ENCODE measurements at places on chromosomes 1 and 21.
A peak's percentile ranks its signal among the peaks of the same experiment; 100 is the strongest.

- no peaks in the 10 kb centered on the region for H3K27me3 ChIP-seq
- peaks cover 6% of the 10 kb centered on the region for H3K36me3 ChIP-seq
- H3K27ac ChIP-seq = no peak overlapping the region
- no peak for DNase-seq
- peak overlapping the region; percentile 37 for H3K4me3 ChIP-seq
- no peaks in the 10 kb centered on the region for H3K4me1 ChIP-seq
These were observed 92.6 kb downstream of the NID1 start for GRCh38 chr1:235972311-235972689.

DNA sequence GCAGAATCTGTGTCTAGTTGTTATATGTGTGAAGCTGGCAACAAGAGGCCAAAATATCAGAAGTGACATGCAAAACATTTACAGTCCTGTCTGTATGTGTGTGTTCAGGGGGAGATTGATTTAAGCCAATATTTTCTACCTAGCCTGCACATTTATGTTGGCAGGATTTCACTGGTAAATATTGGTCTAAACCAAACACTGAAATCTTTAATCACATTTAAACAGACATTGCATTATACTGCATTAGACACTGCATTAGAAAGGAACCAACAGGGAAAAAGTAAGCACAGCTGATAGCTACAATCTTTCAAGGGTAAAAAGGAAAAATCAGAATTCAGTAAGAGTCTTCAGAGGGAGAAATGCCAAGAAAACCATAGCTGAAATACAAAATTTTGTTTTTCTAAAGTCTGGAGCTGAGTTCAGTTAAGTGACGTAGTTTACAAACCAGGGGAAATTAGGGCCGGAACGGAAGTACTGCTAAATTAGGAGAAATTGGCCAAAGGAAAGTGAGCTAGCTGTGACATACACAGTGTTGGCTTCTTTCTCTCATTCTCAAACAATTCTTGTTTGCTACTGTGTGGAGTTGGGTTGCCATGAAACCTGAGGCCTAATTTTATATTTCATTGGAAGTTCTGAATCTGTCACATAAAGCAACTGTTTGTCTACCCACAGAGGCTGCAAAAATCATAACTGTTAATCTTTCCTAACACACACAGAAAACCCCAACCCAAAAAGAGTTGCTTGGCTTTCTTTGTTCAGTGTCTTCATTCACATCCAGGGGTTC is 217.3 kb upstream of the SGIP1 start:
- H3K4me1 ChIP-seq = no peaks in the 10 kb centered on the region
- H3K27ac ChIP-seq = no peak overlapping the region
- H3K27me3 ChIP-seq = peaks cover 1% of the 10 kb centered on the region

DNA sequence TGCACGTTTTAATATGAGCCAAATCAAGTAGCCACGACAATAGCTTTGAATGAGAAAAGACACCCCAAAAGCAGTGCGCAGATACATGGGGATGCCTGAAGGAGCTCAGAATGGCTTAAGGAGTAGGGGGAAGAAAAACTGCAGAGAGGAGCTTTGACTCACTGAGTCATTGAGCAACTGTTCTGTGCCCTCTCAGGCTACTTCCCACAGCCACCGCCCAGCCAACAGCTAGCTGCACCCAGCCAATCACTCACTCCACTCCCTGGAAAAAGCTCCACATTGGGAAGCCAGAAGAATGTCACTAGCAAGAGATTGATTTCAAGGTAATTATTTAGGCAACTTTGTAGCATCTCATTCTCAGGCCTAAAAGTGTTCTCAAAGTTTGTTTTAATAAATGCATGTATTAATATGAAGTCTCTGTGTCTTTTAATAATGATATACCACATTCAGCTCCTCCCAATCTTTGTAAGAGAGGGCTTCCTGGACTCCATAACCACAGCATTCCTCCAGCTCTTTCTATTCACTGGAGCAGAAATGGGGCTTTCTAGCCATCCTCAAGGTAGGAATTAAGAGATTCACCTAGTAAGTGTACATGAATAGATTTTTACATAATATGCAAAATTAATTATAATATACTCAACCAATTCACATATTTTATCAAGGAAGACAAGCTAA is 16.8 kb downstream of the DUSP10 start:
- H3K4me3 ChIP-seq = no peak overlapping the region
- H3K36me3 ChIP-seq = no peaks in the 10 kb centered on the region
- DNase-seq = no peak
- no peak overlapping the region for H3K27ac ChIP-seq

- H3K4me3 ChIP-seq = no peak overlapping the region
- H3K27ac ChIP-seq = no peak overlapping the region
- H3K36me3 ChIP-seq = no peaks in the 10 kb centered on the region
- H3K4me1 ChIP-seq = no peaks in the 10 kb centered on the region
- H3K27me3 ChIP-seq = no peaks in the 10 kb centered on the region
These were observed 186.5 kb upstream of the CTTNBP2NL start for GRCh38 chr1:112209493-112209892.

DNA sequence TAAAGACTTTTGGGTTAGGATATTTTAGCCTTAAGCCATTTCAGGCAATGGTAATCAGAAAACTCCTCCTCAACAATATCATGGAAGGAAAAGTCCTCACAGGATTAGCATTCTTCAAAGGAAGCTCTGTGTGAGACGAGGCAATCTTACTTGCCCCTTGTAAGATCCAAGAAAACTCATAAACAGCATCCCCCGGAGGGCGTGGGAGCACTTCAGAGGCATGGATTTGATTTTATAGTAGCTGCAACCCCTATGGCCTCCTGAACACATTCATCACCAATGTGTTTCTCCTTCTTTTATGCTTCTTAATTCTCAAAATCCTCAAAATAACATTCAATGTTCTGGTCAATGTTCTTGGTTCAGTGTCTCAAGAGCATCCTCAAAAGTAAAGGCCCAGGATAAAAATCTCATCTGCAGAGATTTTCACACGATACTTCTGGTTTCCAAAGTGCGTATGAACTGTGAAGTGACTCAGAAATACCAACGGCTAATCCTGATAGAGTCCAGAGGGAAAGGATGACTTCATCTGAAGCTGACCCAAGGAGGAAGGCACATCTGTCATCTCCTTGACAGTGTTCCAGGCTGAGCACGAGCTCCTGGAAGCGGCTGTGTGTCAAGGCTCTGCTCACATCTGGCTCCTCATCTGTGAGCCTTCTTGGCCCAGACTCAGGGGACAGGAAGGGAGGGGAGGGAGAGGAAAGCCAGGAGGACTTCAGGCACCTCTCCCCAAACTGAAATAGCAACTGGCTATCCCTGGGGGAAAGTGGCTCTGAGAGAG is 49.3 kb upstream of the PSEN2 start:
- H3K36me3 ChIP-seq = no peaks in the 10 kb centered on the region
- no peaks in the 10 kb centered on the region for H3K4me1 ChIP-seq
- no peak overlapping the region for H3K4me3 ChIP-seq
- H3K27me3 ChIP-seq = no peaks in the 10 kb centered on the region

- no peaks in the 10 kb centered on the region for H3K36me3 ChIP-seq
- H3K27ac ChIP-seq = no peak overlapping the region
- no peaks in the 10 kb centered on the region for H3K4me1 ChIP-seq
- DNase-seq = no peak
- H3K4me3 ChIP-seq = no peak overlapping the region
These were observed 11.4 kb downstream of the COQ8A start for GRCh38 chr1:226951286-226952117.

- H3K27ac ChIP-seq = no peak overlapping the region
- no peaks in the 10 kb centered on the region for H3K27me3 ChIP-seq
- H3K4me1 ChIP-seq = no peaks in the 10 kb centered on the region
- no peak overlapping the region for H3K4me3 ChIP-seq
- DNase-seq = no peak
These were observed 53.7 kb downstream of the HSF2BP start for GRCh38 chr21:43605320-43606215.

DNA sequence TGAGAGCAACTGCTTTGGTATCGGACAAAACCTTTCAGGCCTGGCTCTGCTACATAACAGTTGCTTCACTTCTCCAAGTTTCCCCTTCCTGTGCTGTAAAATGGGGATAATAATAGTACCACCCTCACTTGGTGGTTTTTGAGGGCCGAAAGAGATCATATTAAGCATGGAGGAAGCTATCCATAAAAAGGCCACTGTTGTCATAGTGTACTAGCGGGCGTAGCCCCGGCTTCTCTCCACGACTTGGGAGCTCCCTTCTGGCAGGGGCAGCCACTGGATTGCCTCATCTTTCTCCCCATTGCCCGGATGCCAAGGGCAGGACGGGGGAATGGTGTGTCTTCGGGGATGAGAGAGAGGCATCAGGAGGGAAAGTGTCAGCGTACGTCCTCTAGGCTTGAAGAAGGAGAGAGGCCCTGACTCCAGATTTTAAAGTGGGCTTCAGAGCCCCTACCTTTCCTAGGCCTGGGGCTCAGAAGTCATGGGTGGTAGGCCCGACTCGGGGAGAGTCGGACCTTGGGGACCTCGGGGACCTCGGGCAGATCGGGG is 548 bp upstream of the MFSD2A start:
- H3K36me3 ChIP-seq = peaks cover 12% of the 10 kb centered on the region
- H3K27me3 ChIP-seq = peaks cover 16% of the 10 kb centered on the region
- no peak overlapping the region for H3K4me3 ChIP-seq

DNA sequence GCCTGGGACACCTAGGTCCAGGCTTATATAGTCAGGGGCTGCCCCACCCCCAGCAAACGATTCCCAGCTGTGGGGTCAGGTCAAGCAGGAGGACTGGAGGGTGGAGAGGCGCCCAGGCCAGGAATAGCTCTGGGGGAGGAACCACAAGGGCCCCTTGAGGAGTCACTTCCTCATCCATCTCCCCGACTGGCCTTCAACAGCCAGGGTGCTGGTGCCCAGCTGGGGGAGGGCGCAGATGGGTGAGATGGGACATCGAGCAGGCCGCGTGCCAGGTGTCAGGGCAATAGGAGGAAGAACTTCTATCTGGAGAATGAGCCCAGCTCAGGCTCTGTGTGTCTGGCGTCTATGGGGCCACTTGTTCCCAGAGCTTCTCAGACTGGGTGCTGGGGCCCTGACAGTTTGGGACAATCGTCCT is 208 bp upstream of the MYBPH start:
- H3K4me1 ChIP-seq = peaks cover 7% of the 10 kb centered on the region
- no peak for DNase-seq
- H3K27me3 ChIP-seq = no peaks in the 10 kb centered on the region

GRCh38 chr1:57686306-57686705 is 262.4 kb upstream of the DAB1 start:
- no peak overlapping the region for H3K4me3 ChIP-seq
- no peaks in the 10 kb centered on the region for H3K27me3 ChIP-seq
- no peaks in the 10 kb centered on the region for H3K36me3 ChIP-seq
- no peak for DNase-seq
- no peak overlapping the region for H3K27ac ChIP-seq

- no peak for DNase-seq
- H3K4me3 ChIP-seq = no peak overlapping the region
- H3K27me3 ChIP-seq = no peaks in the 10 kb centered on the region
- no peaks in the 10 kb centered on the region for H3K36me3 ChIP-seq
These were observed 139.9 kb downstream of the PTGER3 start for GRCh38 chr1:70907563-70908310.

DNA sequence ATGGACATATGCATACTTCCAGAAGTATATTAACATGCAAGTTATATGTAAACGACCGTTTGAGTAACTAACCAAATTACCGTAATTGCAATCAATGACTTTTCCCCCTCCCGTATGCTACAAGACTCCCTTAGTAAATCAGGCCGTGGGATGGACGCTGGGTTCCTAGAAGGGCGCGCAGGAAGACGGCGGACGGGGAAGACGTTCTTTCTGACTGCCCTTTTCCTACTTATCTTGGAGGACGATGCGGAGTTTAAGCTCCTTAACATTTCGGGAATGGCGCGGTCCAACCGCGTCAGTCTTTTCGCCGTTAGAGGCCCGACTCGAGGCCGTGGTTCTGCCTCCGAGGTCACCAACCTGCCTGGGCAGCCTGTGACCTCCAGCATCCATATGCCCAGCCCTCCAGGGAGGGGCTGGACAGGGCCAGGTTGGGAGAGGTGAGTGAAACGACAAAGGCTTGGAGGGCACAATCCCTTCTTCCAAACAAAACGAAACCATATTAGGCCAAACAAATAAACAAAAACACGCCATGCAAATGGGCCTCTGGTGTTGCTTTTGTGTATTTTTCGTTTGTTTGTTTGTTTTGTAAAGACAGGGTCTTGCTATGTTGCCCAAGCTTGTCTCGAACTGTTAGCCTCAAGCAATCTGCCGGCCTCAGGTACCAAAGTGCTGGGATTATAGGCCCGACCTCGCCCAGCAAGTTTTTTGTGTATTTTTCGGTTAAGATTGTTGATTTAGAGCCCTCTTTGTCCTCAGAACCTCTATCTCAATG is 873 bp upstream of the PI4KB start:
- peaks cover 7% of the 10 kb centered on the region for H3K36me3 ChIP-seq
- no peak for DNase-seq
- H3K4me3 ChIP-seq = peak overlapping the region; percentile 67
- no peaks in the 10 kb centered on the region for H3K27me3 ChIP-seq
- peaks cover 3% of the 10 kb centered on the region for H3K4me1 ChIP-seq

DNA sequence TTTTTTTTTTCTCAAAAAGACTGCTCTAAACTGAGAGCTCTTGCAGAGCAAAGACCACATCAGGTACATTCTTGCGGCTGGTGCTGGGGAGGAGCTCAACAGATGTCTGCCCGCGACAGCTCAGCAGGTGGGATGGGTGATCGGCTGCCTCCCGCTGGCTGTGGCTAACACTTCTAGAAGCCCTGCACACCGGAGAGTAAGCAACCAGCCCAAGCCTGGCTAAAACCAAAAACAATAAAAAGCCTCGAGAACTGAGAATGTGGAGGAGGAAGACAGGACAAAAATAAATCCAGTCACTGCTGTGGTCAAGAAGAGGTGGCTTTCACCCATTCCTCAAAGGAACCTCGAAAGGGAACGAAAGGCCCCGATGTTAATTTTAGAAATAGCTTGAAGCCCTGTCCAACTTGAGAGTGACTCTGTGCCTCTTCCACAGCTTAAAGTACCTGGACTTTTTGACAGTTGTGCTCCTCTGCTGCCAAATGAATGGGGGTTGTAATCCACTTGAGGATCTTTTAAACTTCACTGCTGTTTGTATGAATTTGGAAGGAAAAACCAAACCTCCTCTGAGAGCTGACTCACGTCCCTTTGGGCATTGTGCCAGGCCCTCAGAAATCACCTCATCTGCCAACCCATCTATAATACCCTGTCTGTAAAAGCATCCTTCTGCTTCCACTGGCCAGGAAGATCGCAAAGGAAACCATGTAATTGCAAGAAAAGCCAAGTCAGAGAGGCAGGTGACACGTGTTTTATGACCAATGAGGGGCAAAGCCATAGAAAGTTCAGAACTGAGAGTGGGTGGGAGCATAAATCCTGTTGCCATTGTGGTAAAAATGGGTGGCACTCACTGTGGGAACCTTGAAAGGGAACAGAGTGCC is 78.6 kb downstream of the KCNN3 start:
- no peaks in the 10 kb centered on the region for H3K36me3 ChIP-seq
- no peak for DNase-seq
- no peaks in the 10 kb centered on the region for H3K27me3 ChIP-seq
- no peaks in the 10 kb centered on the region for H3K4me1 ChIP-seq

DNA sequence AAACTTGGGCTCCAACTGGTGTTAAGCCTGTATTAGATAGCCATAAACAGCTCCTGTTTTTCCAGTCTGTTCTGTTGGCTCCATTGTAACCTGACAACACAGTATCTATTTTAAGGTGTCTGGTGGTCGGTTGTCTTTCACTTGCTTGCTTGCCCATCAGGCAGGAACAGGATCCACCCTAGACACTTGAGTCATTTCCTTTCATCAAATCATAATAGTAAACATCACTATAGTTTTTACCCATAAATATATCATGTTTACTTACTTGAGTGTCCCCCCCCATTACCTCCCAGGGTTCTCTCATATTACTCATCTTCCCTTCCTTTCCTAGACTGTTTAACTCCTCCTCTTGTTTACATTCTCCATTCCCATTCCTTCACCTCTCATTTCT is 2.9 kb downstream of the DDI2 start:
- no peak for DNase-seq
- no peak overlapping the region for H3K4me3 ChIP-seq
- H3K36me3 ChIP-seq = no peaks in the 10 kb centered on the region
- no peak overlapping the region for H3K27ac ChIP-seq

GRCh38 chr1:172398970-172399755 is 21.3 kb upstream of the C1orf105 start:
- no peaks in the 10 kb centered on the region for H3K27me3 ChIP-seq
- DNase-seq = no peak
- no peak overlapping the region for H3K27ac ChIP-seq

All from H1 (cell line).